ENCODE measurements at places on chromosomes 13 and 19.

GRCh38 chr19:15614507-15615379 is at the start of gene CYP4F8:
Gene CYP4F8, plus strand, starts transcription at chr19:15615218. Its CDS starts 399 bp downstream, at chr19:15615617.
- no peak for DNase-seq

- no peak for DNase-seq
These were observed 31.6 kb upstream of the DPRX start for GRCh38 chr19:53600217-53600616.

DNA sequence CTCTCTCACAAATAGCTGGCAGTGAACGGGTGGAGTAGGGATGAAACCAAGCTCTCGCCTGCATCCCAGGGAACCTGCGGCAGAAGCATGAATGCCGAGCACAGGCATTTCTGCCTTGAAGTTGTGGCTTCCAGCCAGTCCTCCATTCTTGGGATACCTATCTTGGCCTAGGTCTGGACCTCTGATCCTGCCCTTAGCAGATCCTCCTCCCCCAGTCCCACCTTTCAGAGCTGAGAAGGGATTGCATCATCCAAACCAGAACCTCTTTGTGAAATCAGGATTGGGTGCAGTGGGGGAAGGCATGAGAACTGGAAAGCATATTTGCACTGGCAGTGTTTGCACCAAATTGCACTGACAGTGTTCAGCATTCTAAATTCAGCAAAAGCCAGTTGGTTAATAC is 5.8 kb downstream of the ZNF780A start:
- no peak for DNase-seq

- DNase-seq, result no peak
These were observed 33.0 kb downstream of the LAIR2 start for GRCh38 chr19:54535601-54536000.

GRCh38 chr13:68944272-68944671 is 1163.4 kb upstream of the ATXN8OS start:
- DNase-seq, result no peak
